ENCODE measurements at places on chromosomes 13 and 19.
A peak's percentile ranks its signal among the peaks of the same experiment; 100 is the strongest.

GRCh38 chr19:963486-963951 lies 20.6 kb upstream of the WDR18 start:
- no peak for ATAC-seq

DNA sequence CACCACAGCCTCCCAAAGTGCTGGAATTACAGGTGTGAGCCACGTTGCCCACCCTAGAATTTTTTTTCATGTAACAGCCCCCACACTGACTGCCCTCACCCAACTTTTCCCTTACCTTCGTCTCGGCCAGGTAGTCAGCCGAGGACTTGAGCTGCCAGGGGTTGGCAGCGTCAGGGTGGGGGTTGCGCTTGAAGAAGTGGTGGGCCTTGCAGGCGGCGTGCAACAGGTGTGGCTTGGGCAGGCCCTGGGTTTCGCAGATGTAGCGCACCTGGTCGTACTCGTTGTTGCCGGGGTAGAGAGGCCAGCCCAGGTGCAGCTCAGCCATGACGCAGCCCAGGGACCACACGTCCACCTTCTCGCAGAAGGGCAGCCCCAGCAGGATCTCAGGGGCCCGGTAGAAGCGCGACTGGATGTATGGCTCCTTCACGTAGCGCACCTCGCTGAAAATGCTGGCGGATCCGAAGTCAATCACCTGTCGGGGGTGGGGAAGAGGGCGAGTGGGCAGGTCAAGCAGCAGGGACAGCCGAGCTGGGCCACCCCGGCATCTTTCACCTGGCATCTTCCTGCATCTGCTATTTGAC lies 6.2 kb downstream of the HIPK4 start:
- no peak for ATAC-seq

DNA sequence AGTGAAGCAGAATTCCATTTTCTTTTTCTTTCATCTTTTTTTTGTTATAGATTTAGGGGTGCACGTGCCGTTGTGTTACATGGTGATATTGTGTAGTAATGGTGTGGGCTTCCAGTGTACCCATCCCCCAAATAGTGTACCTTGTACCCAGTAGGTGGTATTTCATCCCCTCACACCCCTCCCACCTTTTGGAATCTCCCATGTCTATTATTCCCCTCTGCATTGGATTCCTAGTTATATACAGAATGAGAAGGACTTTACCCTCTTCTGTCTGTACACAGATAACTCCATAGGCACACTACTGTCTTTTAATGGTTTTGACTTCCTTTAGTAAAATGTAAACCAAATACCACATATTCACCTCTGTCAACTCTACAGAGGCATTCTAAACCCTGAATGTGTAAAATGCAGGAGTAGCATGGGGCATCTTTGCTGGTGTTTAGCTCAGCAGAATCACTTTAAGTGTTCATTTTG lies 28.0 kb downstream of the FRY start:
- ATAC-seq, result no peak

DNA sequence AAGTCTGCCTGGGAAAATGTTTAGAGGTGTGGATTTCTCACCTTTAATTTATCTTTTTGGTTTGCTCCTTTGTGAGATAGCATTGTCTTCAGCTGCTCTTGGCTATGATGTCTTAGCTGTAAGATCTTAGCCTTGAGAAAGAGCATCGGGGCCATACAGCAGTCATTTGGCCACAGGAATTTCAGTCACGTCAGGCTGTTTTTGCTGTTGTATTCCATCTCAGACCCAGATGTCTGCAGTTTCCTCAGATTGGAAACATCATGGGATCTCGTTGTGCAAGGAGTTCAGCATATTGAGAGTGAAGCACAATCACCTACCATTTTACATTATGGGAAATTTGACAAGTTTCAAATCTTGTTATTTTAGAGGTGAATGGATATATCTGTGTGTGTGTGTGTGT lies 89.3 kb upstream of the C1QTNF9B start:
- ATAC-seq, result no peak

DNA sequence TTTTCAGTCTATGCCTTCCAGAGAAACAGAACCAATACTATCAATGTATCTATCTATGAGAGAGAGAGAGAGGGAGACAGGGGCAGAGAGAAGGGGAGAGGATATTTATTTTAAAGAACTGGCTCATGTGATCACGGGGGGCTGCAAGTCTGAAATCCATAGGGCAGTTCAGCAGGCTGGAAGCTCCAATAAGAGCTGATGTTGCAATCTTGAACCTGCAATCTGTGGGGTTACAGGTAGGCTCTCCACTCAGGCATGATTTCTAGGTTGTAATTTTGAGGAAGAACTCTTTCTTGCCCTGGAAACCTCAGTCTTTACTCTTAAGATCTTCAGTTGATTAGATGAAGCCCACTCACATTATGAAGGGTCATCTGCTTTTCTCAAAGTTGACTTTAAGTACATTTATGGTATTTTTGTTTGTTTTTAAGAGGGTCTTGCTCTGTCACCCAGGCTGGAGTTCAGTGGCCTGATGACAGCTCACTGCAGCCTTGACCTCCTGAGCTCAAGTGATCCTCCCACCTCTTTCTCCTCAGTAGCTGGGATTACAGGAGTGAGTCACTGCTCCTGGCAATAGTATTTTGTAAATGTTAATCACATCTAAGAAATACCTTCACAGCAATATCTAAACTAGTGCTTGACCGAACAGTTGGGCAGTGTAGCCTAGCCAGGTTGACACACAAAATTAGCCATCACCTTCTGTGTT lies 376.4 kb downstream of the FGF9 start:
- peak; percentile 59 for ATAC-seq

- ATAC-seq, result no peak
Measured at GRCh38 chr19:6997679-6998445, 23.4 kb downstream of the MBD3L2B start.

- no peak for ATAC-seq
Measured at GRCh38 chr13:110367620-110368019, 60.5 kb downstream of the COL4A2 start.
